ENCODE measurements at places on chromosomes 2 and 18.

GRCh38 chr18:61827591-61827990 is 65.2 kb downstream of the RNF152 start:
- no peak for DNase-seq

DNA sequence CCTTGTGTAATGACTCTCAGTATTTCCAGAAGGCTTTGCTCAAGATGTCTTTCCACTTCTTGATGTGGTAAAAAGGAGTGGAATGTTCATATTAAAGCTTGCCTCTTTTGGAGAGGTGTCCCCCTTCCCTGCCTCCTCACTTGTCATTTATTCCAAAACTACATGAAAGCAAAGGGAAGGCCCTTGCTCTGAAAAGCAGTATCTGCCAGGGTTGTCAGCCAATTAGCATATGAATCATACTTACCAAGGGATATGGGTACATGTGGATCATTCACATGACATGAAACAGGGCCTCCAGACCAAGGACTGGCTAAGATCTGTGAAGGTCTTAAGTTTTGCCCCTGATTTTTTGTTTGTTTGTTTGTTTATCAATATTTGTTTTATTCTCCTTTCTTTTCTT is 31.3 kb downstream of the ANXA4 start:
- DNase-seq: no peak

DNA sequence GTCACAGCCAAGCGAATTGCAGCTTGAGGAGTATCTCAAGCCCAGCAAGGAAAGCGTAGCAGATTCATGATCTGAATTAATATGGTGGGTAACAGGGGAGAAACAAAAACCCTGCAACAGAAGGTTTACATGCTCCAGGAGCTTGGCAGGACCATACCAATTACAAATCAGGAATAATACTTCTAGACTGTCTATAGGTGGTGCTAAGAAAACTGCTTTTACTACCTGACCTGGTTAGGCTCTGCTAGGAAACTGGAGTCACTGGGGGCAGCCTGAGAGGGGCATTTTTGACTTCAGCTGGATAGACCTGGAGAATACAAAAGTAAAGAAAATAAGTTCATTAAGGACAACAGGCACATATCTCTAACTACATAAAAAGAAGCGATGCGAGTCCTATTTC is 24.6 kb upstream of the SPOPL start:
- no peak for DNase-seq

DNA sequence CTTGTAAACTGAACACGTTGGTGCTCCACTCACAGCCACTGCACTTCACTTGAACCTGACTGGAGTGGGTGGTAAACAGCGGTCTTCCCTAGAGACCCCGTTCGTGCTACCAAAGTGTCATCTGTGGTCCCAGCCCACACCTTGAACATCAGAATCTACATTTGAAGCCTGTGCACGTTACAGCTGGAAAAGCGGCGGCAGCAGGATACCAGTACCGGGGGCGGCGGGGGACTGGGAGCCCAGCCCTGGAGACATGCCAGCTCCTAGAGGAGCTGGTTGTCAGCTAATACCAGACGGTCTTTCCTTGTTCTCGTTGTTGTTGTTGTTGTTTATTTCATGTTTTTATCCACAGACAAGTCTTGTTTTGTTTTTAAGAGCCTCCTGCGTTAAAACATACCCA is 156.7 kb downstream of the WDSUB1 start:
- DNase-seq: no peak

- peak; percentile 20 for DNase-seq
These were observed 41.9 kb downstream of the TAF1B start for GRCh38 chr2:9885036-9885684.

Measured in HS-5 (cell line).